ENCODE measurements at places on chromosomes 7 and 10. TPM values are rescaled to one million over a fixed set of nuclear protein-coding genes. Genes with fewer than 3 reads are reported as not detected.
A peak's percentile ranks its signal among the peaks of the same experiment; 100 is the strongest.

Gene ARMS2
- not detected for total RNA-seq

Gene LBX1
- not detected for total RNA-seq

DNA sequence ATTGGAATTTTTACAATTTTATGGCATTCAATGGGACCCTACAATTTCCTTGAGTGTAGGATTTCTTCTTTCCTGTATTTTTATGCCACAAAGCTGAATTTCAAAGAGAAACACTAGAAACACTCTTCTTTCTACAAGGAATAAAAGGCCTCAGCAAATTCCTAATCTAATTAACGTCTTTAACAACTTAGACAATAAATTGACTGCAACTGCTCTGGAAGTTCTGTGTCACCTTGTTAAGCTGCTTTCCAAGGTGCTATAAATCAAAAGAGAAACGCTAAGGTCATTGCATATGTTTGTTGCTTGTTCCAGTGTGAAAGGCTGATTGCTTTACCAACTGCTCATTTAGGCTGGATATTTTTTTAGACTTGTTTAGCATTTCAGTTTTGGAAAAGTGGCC, 182.2 kb downstream of the POLR1F start:
- H3K27me3 ChIP-seq: no peaks in the 10 kb centered on the region
- H3K36me3 ChIP-seq: no peaks in the 10 kb centered on the region
- H3K27ac ChIP-seq: no peak overlapping the region
- H3K4me3 ChIP-seq: no peak overlapping the region

DNA sequence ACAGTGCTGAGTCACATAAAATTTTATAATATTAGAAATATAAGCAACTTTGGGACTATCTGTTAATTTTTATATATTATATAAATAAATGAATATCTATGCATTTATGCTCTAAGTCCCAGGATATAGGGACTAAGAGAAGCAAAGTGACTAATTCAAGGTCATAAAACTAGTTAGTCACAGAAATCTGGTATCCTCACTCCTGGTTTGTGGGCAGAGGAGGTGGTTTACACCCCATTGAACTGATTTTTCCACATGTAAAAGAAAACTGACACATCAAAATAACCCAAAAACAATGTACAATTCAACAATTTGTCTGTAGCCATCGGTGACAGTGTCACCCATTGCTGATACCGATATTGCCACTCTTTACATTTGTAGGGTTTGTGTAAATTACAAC, 3.0 kb downstream of the PCLO start:
- peaks cover 2% of the 10 kb centered on the region for H3K4me1 ChIP-seq
- no peak overlapping the region for H3K4me3 ChIP-seq
- H3K36me3 ChIP-seq: no peaks in the 10 kb centered on the region
- peaks cover 14% of the 10 kb centered on the region for H3K27me3 ChIP-seq
- no peak overlapping the region for H3K27ac ChIP-seq
- DNase-seq: no peak

DNA sequence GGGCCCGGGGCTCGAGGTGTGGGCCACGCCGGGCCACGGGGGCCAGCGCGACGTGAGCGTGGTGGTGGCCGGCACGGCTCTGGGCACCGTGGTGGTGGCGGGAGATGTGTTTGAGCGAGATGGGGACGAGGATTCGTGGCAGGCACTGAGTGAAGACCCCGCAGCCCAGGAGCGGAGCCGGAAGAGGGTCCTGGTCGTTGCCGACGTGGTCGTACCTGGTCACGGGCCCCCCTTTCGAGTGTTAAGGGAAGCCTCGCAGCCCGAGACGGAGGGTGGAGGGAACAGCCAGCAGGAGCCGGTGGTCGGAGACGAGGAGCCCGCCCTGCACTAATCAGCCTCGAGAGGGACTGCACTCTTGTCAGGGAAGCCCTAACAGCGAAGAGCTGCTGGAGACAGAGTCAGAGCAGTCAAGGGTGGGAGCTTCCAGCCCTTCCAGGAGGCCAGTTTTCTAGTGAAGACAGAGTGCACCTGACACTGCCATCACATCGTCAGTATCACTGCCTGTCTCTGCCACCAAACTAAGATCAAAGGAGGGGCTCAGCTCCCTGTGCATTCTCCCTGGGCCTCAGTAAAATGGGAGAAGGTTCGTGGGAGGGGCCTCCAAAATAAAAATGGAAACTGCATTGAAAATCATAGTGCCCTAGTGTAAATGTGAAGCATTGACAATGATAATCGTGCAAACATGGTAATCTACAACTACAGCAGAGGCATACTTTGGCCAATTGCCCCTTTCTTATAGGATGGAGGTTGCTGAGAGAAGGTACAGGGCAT, 1.3 kb downstream of the MBLAC1 start:
- no peaks in the 10 kb centered on the region for H3K27me3 ChIP-seq
- H3K36me3 ChIP-seq: peaks cover 12% of the 10 kb centered on the region
- H3K4me3 ChIP-seq: peak overlapping the region; percentile 93
- H3K4me1 ChIP-seq: peaks cover 28% of the 10 kb centered on the region
- H3K27ac ChIP-seq: peak overlapping the region; percentile 83

All from activated CD4-positive, alpha-beta T cell treated with anti-CD3 and anti-CD28 coated beads for 36 hours (primary cell).